ENCODE measurements at places on chromosomes 1 and 21.

GRCh38 chr1:234221601-234222000 is 151.7 kb upstream of the COA6 start:
- no peak for DNase-seq

DNA sequence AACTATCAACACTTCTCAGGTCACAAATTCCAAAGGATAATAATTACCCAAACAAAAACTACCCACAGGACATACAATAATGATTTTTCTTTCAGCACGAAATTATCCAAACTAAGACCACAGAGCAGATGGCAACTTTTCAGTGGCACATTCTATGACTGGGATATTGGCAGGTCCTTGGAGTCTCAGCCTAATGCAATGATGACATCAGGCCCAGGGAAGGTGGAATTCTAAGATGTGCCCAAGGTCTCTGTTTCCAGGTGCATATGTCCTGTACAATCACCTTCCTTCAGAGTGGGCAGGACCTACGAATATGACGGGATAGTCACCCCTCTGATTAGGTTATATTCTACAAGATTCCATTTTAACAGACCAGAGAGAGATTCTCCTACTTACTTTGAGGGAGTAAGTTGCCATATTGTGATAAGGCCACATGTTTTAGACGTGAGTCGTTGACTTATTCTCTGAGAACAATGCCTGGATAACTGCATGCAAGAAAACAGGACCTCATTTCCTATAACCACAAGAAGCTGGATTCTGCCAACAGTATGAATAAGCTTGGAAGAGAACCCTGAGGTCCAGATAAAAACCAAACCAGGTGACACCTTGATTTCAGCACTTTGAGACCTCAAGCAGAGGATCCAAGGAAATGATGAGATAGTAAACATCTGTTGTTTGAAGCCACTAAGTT is 69.9 kb downstream of the ZC3H11B start:
- DNase-seq: no peak

- DNase-seq: no peak
These were observed 36.5 kb downstream of the FHAD1 start for GRCh38 chr1:15283526-15283925.

- no peak for DNase-seq
These were observed 45.5 kb upstream of the RASAL2 start for GRCh38 chr1:178048426-178048825.

DNA sequence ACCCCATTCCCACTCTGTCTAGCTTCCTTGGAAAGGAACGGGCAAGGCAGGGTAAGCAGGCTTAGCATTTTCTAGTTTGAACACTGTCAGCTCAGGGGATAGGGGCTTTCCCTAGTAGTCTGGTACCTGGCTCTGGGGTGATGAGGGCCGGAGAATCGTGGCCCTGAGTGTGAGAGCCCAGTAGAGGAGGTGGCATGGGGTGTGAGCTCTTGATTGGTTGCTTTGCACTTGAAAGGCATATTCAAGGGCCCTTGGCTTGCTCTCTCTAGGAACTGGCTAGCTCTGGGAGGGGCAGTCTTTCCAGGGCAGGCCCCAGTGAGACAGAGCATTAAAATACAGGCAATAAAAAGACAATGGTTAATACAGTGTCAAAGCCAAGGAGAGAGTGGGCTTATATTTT is 10.8 kb upstream of the EXTL1 start:
- DNase-seq: no peak

DNA sequence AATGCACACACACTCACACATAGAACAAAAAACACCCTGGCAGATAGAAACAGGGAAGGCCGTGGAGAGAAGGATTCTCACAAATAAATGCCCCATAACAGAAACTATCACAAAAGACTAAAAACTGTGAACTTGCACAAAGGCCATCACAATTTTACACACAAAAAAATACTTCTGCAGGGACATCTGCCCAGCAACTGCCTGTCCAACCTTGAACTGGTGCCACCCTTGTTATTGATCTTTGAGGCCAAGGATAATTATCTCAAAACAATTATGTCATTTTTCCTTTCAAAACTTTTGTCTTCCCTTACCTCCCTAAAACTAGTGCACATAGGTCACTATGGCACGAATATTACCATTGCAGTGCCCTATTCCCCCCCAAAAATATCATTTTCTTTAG is 143.8 kb upstream of the KCTD3 start:
- no peak for DNase-seq

DNA sequence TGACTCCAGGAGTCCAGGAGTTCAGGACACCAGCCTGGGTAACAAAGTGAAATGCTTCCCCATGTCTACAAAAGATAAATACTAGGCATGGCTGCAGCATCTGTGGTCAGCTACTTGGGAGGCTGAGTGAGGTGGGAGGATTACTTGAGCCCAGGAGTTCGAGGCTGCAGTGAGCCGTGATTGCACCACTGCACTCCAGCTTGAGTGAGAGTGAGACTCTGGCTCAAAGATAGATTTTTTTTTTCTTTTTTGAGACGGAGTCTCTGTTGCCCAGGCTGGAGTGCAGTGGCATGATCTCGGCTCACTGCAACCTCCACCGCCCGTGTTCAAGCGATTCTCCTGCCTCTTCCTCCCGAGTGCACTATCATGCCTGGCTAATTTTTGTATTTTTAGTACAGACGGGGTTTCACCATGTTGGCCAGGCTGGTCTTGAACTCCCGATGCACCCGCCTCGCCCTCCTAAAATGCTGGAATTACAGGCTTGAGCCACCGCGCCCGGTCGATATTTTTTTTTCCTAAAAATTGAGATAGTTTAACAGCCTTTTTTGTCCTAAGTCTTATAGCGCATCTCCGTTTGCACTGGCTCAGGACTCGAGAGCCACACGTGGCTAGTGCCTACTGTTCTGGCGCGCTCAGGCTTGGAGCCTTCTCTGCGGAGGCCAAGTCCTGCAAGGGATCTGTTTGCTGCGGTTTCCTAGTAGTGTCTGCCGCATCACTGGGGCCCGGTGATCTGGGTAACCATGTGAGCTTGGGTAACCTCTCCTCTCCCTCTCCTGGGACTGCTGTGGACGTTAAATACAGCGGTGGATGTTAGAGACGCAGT is 1.0 kb upstream of the MFN2 start:
- DNase-seq: no peak

DNA sequence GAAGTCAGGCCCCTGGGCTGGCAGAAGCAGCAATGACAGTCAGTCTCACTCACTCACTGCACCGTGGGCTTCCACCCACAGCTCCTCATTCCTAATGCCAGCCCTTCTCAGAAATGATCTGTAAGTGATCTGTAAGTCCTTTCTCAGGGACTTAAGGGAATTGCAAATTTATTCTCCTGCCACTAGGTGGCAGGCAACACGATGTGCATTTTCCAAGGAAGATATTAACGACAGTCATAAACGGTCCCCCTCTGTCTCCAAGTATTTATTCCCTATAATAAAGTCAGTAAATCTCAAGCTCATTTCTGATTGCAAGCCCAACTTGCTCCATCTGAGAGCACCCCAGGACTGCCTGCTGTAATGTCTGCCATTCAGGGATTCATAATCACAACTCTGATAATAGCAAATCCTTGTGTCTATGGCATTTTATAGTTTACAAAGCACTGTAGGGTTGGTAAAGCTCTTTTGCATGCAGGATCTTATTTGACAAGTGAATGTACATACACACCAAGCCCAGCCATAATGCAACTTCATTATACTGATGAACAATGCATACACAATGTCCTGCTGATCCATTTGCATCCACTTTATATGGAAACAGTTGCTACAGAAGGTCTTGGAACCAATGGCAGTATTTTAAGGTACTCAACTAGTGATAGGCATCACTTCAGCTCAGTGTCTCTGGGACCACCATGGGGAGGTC is 380.5 kb upstream of the CAMK1G start:
- peak; percentile 3 for DNase-seq

DNA sequence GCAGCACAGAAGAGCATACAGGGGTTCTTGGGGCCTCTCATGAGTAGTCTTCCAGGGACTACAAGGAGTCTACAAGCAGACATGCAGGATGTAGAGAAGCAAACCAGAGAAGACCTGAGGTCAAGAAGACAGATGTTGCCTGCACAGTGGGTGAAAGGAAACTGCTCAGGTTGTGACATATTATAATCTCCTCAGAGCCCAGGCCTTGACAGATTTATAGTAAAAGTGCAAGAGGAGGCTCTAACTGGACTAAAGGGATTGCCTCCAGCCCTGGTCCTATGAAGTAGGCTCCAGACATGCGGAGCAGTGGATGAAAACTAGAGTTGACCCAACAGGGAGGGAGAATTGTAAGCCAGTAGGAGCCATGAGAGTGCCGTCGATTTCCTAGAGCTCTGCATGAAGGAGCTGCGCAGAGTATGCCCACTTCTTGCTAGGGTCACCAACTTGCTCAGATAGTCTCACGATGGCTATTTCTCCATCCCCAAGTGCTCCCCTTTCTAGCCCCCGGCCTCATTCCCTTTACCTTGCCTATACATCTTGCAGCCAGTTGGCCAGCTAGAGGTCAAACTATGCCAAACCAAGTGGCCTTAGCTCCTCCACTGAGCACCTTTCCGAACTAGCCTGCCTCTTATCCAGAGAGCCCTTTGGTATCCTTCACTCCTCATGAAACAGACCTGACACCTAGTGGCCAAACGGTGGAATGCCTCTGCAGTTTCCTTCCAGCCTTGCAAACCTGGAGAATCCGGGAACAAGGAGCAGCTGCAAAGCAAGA is 36.2 kb upstream of the IPO9 start:
- DNase-seq: peak; percentile 34

DNA sequence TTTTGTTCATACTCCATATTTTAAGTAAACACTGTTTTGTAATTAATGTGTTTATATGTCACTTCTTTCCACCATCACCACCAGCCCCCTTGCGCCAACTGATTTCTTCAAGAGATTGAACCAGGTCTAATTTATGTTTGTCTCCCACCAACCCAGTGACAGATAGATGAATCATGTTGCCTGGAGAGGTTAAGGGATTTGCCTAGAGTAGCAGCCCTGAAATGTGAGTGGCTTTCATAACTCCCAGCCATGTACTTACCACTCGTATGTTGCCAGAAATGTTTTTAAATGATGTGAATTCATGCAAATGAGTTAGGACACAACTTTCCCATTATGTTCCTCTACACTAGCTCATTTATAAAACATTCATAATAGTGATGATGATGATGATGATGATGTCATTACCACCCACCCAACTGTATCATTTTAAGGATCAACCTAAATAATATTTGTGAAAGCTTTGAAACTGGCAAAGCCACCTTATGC is 86.9 kb downstream of the LRRC8D start:
- no peak for DNase-seq

GRCh38 chr1:157135070-157135469 is 3.1 kb downstream of the ETV3 start:
- DNase-seq: no peak

- peak; percentile 93 for DNase-seq
These were observed 8.7 kb upstream of the UMODL1 start for GRCh38 chr21:42062236-42063022.

DNA sequence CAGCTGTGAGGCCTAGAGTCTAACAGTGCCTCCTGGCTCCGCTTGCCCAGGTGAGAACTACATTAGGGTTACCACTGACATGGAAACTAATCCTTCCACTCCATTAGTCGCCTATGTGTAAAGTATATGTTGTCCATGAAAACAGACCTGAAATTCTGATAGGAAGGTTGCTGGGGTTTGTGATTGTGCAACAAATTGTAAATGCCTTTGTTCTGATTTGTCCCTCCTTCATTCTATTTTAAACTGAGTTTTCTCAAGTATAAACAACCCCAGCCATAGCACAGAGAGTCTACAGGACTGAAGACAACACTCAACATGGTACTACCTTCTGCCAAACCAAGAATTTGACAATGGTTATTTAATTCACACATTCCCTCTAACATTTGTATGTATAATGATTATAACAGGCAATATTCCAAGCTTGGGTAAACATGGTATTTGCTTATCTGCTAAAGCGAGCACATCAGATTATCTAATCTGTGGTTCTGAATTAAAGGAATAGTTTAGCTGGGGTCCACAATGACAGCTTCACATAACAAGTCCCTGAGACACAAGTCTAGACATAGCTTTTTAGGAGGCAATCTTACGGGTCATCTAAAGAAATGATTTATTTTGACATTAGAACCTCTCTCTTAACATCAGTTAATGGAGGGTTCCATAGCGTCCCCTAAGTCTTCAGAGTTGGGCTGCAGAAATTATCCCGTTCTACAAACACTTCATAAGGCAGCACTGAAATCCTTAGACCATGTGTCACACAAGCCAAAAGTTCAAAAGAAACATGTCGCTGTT is 633.0 kb downstream of the SMYD3 start:
- DNase-seq: no peak

- no peak for DNase-seq
These were observed 67.7 kb downstream of the HSF2BP start for GRCh38 chr21:43591571-43591970.

DNA sequence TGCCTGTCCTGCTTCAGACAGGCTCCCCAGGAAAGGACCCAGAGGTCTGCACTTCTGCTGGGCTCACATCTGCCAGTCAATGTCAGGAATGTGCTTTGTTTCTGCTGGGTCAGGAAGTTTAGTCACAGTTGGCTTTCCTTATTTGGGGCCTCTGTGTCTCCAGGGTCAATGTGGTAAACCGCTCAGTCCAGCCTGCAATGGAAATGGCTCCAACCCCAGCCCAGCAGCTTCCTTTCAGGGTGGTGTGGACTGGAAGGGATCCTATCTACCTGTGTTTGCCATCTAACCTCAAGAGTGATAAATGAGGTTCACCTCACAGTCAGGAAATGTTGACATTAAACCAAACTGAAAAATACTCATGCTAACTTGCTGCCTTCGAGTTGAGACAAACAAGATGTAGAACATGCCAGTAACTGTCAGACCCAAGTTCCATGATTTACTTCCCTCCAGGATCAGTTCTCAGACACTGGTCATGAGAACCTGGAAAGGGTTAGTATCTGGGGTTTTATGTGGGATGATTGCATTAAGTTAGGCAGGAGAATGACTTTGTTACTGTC is 20.3 kb downstream of the ENO1 start:
- no peak for DNase-seq

GRCh38 chr21:43343095-43343991 is 83.6 kb downstream of the SIK1 start:
- DNase-seq: no peak

DNA sequence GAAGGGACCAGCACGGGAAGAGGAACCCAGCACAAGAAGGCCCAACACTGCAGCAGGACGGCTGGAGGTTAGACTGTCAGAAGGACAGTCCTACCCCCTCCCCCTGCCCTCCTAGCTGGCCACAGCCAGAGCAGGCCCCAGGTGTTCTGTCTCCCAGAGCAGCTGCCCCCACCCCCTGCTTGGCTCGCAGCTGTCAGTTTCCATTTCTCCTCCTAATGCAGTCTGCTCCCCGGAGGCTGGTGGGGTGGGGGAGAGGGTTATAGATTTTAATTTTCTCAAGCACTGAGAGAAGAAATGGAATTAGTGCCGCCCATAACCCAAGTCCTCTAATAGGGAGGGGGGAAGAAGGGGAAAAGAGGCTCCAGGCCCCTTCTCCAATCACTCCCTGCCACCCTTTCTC is 13.0 kb upstream of the PEAR1 start:
- DNase-seq: no peak

GRCh38 chr1:96498744-96499340 is 222.7 kb upstream of the PTBP2 start:
- no peak for DNase-seq

GRCh38 chr21:43740497-43741156 is 21.7 kb downstream of the PDXK start:
- no peak for DNase-seq

- DNase-seq: no peak
These were observed 17.7 kb downstream of the HIPK1 start for GRCh38 chr1:113946678-113947387.

- DNase-seq: no peak
These were observed 11.7 kb upstream of the MYOCOS start for GRCh38 chr1:171610385-171610784.

- peak; percentile 60 for DNase-seq
These were observed at the start of gene TNFRSF25 for GRCh38 chr1:6466023-6466422. Gene TNFRSF25 (minus strand): TSS chr1:6466173. CDS start chr1:6466107, 66 bp downstream.

GRCh38 chr1:5995871-5996630 is 3.8 kb upstream of the NPHP4 start:
- no peak for DNase-seq

Measured in CD4-positive, alpha-beta T cell treated with Interleukin-6 at 100 ng/mL for 8 hours (primary cell).